ENCODE measurements at places on chromosomes 2 and 18. TPM values are rescaled to one million over a fixed set of nuclear protein-coding genes. Genes with fewer than 3 reads are reported as not detected.
A peak's percentile ranks its signal among the peaks of the same experiment; 100 is the strongest.

- H3K36me3 ChIP-seq = no peaks in the 10 kb centered on the region
- H3K4me1 ChIP-seq = peaks cover 74% of the 10 kb centered on the region
- H3K4me3 ChIP-seq = peak overlapping the region; percentile 14
- no peak for DNase-seq
Measured at GRCh38 chr18:55300421-55300935, 287.5 kb downstream of the TCF4 start.

- H3K4me3 ChIP-seq = no peak overlapping the region
- peak overlapping the region; percentile 58 for H3K27ac ChIP-seq
- H3K36me3 ChIP-seq = no peaks in the 10 kb centered on the region
- H3K27me3 ChIP-seq = no peaks in the 10 kb centered on the region
- H3K4me1 ChIP-seq = no peaks in the 10 kb centered on the region
- DNase-seq = peak; percentile 8
Measured at GRCh38 chr2:145066856-145067548, 547.1 kb upstream of the ZEB2 start.

Gene SERPINB13
- not detected for total RNA-seq

GRCh38 chr2:121521359-121521758 lies 9.3 kb upstream of the RNU4ATAC start:
- H3K36me3 ChIP-seq = no peaks in the 10 kb centered on the region
- peak overlapping the region; percentile 79 for H3K27ac ChIP-seq
- H3K4me1 ChIP-seq = peaks cover 31% of the 10 kb centered on the region
- no peak for DNase-seq

- DNase-seq = no peak
- no peak overlapping the region for H3K4me3 ChIP-seq
- no peak overlapping the region for H3K27ac ChIP-seq
Measured at GRCh38 chr18:59008302-59008974, 131.2 kb upstream of the SEC11C start.

Gene ST3GAL5
- total RNA-seq = 26.0 TPM

GRCh38 chr2:192122141-192122540 lies 72.6 kb downstream of the TMEFF2 start:
- H3K4me3 ChIP-seq = no peak overlapping the region
- H3K27me3 ChIP-seq = no peaks in the 10 kb centered on the region
- H3K36me3 ChIP-seq = no peaks in the 10 kb centered on the region
- H3K4me1 ChIP-seq = no peaks in the 10 kb centered on the region
- H3K27ac ChIP-seq = no peak overlapping the region

- H3K27me3 ChIP-seq = no peaks in the 10 kb centered on the region
- H3K27ac ChIP-seq = no peak overlapping the region
- peaks cover 7% of the 10 kb centered on the region for H3K4me1 ChIP-seq
- no peak for DNase-seq
- no peak overlapping the region for H3K4me3 ChIP-seq
Measured at GRCh38 chr18:79524181-79525078, 128.7 kb downstream of the NFATC1 start.

Gene CCDC148
- total RNA-seq = not detected

- H3K4me3 ChIP-seq = no peak overlapping the region
- H3K27me3 ChIP-seq = no peaks in the 10 kb centered on the region
- H3K36me3 ChIP-seq = no peaks in the 10 kb centered on the region
- no peak overlapping the region for H3K27ac ChIP-seq
- H3K4me1 ChIP-seq = peaks cover 20% of the 10 kb centered on the region
- no peak for DNase-seq
Measured at GRCh38 chr2:200470230-200470629, 39.6 kb downstream of the KCTD18 start.

GRCh38 chr18:61637319-61637718 lies 255.5 kb downstream of the RNF152 start:
- H3K27me3 ChIP-seq = no peaks in the 10 kb centered on the region
- DNase-seq = no peak
- H3K4me1 ChIP-seq = peaks cover 5% of the 10 kb centered on the region
- H3K27ac ChIP-seq = no peak overlapping the region
- H3K4me3 ChIP-seq = no peak overlapping the region
- H3K36me3 ChIP-seq = no peaks in the 10 kb centered on the region

DNA sequence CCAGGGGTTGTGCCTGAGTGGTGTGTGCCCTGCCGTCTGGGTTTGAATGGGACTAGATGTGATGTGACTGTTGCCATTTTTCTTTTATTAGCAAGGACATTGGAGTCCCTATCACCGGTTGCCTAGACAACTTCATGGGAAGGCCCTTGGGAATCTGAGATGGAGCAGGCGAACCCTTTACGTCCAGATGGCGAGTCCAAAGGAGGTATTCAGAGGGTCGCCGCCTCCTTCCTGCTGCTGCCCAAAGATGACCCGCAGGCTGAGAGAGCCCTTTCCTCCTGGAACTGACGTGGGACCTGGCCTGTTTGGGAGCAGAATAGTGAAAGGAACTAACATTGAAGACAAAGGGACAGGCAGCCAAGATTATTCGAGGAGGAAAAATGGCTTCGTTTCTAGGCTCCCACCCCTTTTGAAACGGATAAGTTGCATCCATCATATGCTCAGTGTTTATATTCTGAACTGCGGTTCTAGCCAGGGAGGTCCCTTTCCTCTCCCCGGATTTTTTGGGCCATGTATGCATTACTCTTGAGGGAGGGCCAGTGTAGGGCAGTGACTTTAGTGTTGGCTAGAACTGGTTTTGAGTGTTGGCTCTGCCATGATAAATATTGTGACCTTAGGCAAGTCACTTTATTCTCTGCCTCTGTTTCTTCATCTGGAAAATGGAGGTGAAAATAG lies 673 bp downstream of the CENPO start:
- H3K36me3 ChIP-seq = no peaks in the 10 kb centered on the region
- no peak overlapping the region for H3K27ac ChIP-seq
- H3K4me3 ChIP-seq = peak overlapping the region; percentile 92
- no peak for DNase-seq
- no peaks in the 10 kb centered on the region for H3K27me3 ChIP-seq
- peaks cover 17% of the 10 kb centered on the region for H3K4me1 ChIP-seq

Gene SFTPB
- not detected for total RNA-seq

Gene ZNF521
- 15.6 TPM for total RNA-seq

DNA sequence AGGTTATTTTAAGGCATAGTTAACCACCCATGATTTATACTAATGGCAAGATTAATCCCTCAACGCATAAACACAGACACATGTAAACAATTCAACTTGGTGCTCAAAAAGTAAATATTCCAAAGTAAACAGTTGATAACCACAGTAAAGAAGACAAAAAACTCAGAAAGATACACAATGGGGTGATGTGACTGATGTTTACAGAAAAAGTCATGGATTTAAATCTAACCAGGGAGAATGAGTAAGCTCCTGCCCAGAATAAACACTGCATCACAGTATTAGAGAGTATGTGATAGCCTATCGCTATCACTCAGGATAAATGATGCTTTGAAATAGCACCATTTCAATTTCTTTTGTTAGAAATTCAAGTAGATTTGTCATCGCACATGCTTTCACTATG lies 49.3 kb downstream of the HIBCH start:
- H3K27ac ChIP-seq = no peak overlapping the region
- H3K27me3 ChIP-seq = no peaks in the 10 kb centered on the region
- no peak for DNase-seq
- no peak overlapping the region for H3K4me3 ChIP-seq
- no peaks in the 10 kb centered on the region for H3K36me3 ChIP-seq

DNA sequence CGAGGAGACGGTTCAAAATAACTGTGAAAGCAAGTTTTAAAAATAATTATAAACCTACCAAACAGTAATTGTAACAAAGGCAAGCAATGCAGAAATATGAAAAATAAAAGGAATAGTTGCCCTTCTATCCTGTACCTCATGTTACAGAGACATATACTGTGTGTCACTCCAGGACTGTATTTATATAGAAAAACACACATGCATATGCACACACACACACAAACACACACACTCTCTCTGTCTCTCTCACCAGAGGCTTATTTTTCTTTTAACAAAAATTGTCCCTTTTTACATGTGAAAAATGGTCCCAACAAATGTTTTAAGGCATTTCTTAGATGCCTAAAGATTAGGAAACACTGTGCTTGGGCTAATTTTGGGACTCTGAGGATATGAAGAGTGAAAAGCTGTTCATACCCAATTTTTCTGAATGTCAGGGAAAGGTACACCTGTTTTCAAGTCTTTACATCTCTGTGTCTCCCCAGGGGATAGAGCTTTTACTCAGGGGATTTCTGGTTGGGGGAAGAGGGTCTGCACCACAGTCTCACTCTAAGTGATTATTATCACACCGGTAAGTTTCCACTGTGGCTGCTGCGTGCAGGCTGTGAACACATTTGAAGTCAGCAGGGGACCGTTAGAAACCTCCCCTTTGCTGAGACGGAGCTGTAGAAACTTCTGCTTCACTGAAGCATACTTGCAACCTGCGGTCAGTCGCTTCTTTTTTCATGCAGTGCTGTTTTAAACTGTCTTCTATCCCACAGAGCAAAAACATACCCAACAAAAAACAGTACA lies 51.4 kb upstream of the SPAG16 start:
- H3K4me1 ChIP-seq = no peaks in the 10 kb centered on the region
- H3K27ac ChIP-seq = no peak overlapping the region
- no peak for DNase-seq
- no peaks in the 10 kb centered on the region for H3K27me3 ChIP-seq

Gene MYOM1
- total RNA-seq = 281 TPM

DNA sequence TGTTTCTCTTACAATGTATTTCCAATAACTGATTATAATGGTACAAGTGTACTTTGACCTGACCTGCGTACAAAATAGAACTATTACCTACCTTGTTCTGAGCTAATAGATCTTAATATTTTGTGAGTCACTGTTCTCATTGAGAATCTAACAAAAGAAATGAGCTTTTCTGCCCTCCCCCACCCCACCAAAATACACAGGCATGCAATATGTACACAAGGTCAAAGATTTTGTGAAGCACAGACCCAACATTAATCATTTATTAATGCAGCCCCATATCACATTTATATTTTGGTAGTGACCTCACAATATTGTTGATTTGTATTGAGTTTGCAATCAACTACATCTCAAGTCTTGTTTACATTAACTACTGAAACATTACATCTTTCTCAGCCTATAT lies 86.5 kb downstream of the CDH20 start:
- no peaks in the 10 kb centered on the region for H3K27me3 ChIP-seq
- no peaks in the 10 kb centered on the region for H3K4me1 ChIP-seq
- no peak for DNase-seq
- no peaks in the 10 kb centered on the region for H3K36me3 ChIP-seq
- H3K27ac ChIP-seq = no peak overlapping the region

Gene PRKAG3
- 34.0 TPM for total RNA-seq

DNA sequence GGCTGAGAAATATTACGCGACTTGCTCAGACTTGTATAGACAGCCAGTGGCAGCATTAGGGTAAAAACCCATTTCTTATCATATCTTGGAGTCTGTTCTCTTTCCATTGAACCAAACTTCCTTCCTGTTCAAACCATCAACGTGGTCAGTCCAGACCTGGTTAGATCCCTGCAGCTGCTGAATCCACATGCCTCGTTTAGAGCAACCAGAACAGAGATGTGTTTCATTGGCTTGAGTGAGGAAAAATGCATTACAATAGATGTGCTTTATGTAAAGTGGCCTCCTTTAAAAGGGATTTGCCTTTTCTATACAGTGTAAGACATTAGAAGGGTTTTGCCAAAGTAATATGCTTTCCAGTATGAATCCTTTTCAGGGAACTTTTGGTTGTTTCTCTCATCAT lies 232.4 kb downstream of the MEIS1 start:
- H3K27me3 ChIP-seq = no peaks in the 10 kb centered on the region
- H3K36me3 ChIP-seq = no peaks in the 10 kb centered on the region
- H3K4me1 ChIP-seq = no peaks in the 10 kb centered on the region
- no peak overlapping the region for H3K4me3 ChIP-seq
- no peak for DNase-seq

- H3K27ac ChIP-seq = no peak overlapping the region
- DNase-seq = no peak
- no peaks in the 10 kb centered on the region for H3K36me3 ChIP-seq
- no peaks in the 10 kb centered on the region for H3K27me3 ChIP-seq
- H3K4me1 ChIP-seq = no peaks in the 10 kb centered on the region
Measured at GRCh38 chr18:68608851-68609490, 105.9 kb downstream of the TMX3 start.

Gene KLHL41
- 2,613 TPM for total RNA-seq

GRCh38 chr2:46779447-46779941 lies 136.1 kb downstream of the MCFD2 start:
- DNase-seq = no peak
- H3K27ac ChIP-seq = no peak overlapping the region
- no peaks in the 10 kb centered on the region for H3K27me3 ChIP-seq

Gene GKN1
- not detected for total RNA-seq

DNA sequence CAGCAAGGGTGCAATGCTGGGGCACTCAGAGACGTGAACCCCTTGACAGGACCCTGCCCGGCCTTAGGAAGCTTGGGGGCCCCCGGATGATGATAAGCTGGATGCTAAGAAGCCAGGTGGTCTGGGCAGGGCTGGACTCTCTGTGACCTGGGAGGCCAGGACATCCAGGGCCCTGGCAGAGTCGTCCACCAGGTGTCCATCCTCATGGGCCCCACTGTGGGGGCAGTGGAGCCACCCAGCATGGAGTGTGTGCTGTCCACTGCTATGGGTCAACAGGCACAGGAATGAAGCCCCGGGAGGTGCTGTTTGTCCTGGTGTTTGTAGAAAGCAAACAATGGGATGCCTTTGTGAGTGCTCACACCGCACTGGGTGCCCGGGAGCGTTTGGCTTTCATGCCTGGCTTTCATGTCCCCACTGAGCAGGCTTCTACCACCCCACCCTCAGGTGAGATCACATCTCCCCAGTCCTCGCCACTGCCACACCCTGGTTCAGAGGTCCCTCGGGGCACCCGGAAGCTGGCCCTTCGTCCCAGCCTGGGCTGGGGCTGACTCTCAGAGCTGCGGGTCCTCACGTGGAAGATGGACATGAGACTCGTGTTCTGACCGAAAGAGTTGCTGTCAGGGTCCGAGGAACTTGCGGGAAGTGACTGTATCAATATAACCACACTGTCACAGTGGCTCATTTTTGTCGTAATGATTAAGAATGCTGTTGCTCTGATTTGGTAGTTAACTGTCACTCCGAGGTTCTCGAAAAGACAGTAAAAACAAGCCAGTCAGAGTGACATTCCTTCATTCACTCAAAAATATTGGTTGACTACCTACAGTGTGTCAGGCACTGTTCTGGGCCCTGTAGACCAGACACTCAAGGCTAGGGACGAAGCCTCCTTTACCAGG lies 53.3 kb downstream of the INHBB start:
- H3K27me3 ChIP-seq = no peaks in the 10 kb centered on the region
- DNase-seq = no peak
- H3K27ac ChIP-seq = no peak overlapping the region
- H3K36me3 ChIP-seq = no peaks in the 10 kb centered on the region
- H3K4me3 ChIP-seq = no peak overlapping the region

- H3K4me1 ChIP-seq = no peaks in the 10 kb centered on the region
- no peaks in the 10 kb centered on the region for H3K36me3 ChIP-seq
- no peak overlapping the region for H3K4me3 ChIP-seq
- H3K27ac ChIP-seq = no peak overlapping the region
- no peak for DNase-seq
Measured at GRCh38 chr18:40984856-40985255, 970.2 kb upstream of the PIK3C3 start.

- DNase-seq = no peak
- no peaks in the 10 kb centered on the region for H3K36me3 ChIP-seq
- no peaks in the 10 kb centered on the region for H3K27me3 ChIP-seq
- H3K27ac ChIP-seq = peak overlapping the region; percentile 76
Measured at GRCh38 chr2:41933046-41933420, 114.8 kb upstream of the PKDCC start.

GRCh38 chr2:234051374-234052070 lies 1.0 kb downstream of the SPP2 start:
- no peak overlapping the region for H3K4me3 ChIP-seq
- no peaks in the 10 kb centered on the region for H3K36me3 ChIP-seq
- no peaks in the 10 kb centered on the region for H3K4me1 ChIP-seq
- DNase-seq = no peak
- H3K27me3 ChIP-seq = no peaks in the 10 kb centered on the region
- no peak overlapping the region for H3K27ac ChIP-seq
